ENCODE measurements at places on chromosomes 16 and 17.
A peak's percentile ranks its signal among the peaks of the same experiment; 100 is the strongest.

DNA sequence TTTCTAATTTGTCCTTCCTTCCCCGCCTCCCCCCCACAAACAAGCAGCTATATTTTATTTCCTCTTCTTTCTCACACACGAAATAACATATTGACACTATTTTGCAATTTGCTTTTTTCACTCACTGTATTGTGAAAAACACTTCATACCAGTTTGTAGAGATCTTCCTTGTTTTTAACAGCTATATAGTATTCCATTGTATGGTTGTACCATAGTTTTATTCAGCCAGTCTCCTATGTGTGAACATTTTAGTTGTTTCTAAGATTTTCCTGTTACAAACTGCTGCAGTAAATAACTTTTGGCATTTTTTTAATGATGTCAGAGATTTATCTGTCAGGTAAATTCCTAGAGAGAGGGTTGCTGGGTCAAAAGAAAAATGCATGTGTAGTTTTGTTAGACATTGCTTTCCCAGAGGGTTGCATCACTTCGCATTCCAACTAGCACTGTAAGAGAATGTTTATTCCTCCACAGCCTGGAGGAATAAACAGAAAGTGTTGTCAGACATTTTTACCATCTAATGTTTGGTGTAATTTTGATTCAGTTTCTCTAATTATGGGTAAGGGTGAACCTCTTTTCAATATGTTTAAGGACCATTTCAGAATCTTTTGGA is 101.2 kb downstream of the MRTFB start:
- DNase-seq, result no peak

DNA sequence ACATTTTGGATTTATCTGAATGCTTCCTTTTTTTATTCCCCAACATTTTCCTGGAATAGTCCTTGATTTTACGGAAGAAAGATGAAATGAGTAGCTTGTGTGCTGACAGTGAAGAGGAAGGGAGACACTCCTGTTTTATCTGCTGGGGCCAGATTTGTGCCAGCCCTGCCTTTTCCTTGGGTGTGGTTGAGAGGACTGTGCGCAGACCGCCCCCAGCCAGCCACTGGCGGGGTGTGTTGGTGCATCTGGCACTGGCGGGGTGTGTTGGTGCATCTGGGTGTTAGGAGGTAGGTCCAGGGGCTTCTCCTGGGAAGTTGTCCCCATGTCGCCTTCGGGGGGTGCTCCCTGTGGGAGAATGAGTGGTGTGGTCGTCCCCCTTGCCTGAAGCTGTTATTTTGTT is 39.5 kb downstream of the RAP1GAP2 start:
- no peak for DNase-seq

DNA sequence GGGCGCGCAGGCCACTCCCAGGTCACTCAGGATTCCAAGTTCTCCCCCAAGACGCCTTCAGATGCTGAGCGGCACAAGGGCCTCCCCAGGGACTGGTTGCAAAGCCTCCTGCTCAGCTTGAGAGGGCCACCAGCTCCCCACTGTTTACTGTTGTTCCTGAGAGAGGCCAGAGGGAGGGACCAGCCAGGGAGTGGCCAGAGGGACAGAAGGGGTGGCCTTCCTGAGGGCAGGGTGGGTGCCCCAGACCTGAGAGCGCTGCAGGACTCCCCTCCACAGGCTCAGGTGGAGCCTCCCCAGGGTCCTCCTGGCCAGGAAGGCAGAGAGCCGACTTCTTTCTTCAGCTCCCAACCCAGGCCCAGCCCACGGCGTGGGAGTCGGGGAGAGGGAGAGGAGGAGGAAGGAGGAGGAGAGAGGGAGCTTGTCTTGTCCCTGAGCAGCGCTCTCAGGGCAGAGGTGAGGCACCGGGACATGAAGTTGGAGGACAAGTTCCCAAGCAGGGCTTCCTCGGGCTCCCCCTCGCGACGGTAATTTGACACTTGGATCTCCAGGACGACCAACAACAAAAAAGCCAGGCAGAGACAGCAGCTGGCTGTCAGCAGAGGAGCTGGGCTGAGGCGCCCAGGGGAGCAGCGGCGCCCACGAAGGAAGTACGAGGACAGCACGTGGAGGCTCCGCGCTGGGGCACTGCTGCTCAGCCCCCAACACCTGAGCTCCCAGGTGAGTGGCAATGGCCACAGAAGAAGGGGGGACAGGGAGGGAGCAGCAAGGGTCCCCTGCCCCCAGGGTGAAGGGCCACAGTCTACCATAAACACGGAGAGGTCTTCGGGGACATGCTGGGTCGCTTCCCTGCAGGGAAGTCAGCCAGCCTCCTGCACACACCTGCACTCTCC is 497 bp downstream of the SMIM5 start:
- peak; percentile 70 for DNase-seq

- peak; percentile 75 for DNase-seq
Observed at GRCh38 chr17:64091116-64091515, 38.8 kb downstream of the ERN1 start.

DNA sequence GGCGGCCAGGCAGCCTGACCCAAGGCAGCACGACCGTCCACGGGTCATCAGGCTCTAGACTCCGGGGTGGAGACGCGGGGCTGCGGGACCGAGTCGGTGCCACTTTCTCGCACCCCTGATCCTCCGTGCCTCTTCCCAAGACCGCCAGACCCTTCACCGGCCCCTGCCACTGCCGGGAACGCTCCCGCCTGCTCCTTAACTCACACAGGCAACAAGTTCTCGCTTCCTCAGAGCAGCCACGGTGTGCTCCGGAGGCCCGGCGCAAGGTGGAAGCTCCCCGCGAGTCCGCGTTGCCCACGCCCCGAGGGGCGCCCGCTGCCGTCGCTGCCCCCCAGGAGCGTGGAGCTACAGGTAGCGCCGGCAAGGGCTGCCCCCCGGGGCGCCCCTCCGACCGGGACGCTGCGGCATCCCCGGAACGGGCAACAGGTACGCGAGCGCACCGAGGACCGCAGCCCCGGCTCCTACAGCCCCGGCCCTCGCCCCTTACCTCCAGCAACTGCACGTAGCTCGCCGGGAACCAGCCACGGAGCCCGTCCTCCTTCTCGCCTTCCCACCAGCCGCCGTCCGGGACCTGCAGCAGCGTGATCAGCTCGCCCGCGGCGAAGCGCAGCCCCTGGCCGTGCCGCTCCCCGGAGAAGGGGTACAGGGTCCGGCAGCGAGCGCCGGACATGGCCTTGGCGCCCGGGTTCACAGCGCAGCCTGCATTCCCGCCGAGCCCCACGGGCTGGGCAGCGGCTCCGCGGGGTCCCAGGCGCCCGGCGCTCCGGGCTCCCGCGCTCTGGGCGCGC is 491 bp downstream of the GAS7 start:
- DNase-seq, result peak; percentile 57

GRCh38 chr17:69336996-69337395 is 10.1 kb upstream of the ABCA5 start:
- no peak for DNase-seq

- no peak for DNase-seq
Observed at GRCh38 chr16:89355007-89355406, 135.4 kb downstream of the ANKRD11 start.

DNA sequence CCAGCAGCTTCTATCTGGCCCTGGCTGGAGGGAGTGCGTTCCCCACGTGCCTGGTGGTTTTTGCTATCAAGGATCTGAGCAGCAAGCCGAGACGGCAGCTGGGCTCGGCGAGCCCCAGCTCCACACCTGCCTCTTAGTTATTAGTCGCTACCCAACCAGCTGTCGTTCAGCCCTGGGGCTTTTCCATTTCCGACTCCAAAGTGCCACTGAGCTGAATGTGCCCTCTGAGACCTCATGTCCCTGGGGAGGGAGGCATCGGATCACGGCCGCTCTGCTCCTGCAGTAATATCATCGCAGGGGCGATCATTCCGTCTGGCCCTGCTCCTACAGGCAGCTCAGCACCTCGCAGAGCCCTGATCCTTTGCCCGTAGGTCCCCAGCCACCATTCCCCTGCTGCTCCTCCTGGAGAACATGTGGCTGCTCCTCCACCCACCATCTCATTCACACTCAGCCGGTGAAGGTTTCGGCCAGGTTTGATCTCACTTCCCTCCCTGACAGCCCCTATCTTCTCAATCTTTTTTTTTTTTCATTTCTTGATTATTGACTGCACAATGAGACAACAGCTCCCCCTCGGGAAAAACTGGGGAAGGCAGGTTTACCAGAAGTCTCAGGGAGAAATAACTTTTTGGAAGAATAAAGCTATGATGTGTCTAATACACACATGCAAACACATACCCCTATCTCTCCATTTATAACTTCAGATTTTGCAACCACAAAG is 86.7 kb downstream of the ZFHX3 start:
- peak; percentile 24 for DNase-seq

GRCh38 chr16:800834-801511 is 439 bp upstream of the GNG13 start:
- no peak for DNase-seq

DNA sequence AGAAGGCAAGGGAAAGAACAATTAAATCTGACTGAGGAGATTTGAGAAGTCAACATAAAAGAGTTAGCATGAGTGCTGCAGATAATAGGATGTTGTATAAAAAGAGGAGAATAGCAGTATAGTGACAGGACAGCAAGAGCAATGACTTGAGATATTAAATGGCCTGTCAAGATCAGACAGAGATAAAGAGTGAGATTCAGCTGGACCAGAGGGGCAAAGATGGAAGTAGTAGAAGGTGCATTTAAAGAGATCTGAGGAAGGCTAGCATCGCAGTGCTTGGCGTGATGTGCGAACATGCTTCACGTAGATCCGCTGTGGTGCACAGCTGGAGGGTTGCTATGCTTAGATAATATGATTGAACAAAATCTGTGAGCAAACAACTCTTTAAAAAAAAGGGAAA is 1422.6 kb upstream of the CDH8 start:
- no peak for DNase-seq

GRCh38 chr16:4273858-4274311 is 1.1 kb upstream of the TFAP4 start:
- DNase-seq, result peak; percentile 29

GRCh38 chr16:68230956-68231355 is 5.0 kb downstream of the ESRP2 start:
- DNase-seq, result no peak

DNA sequence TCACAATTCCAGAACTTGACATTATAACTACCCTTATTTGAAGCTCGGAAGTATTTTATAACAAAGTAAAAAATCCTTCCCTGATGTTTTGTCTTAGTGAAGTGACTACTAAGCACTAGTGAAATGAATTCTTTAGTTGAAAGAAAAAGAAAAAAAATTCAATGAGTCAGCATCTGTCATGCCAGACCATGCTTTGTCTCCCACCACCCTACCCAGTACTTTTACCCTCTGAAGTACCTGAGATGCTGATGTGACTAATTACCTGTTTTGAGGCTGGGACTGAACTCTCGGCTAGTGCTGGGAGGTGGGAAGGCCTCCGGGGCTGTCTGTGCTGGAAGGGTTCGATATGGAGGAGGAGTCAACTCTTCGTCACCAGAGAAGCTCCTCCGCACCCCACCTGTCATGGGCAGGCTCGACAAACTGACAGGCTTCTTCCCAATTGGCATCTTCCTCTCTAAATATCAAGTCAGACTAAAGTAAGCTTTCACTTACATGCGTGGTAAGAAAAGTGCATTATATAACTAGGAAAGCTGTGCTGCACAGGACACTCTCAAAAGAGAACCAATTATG is 19.6 kb downstream of the NME2 start:
- no peak for DNase-seq

DNA sequence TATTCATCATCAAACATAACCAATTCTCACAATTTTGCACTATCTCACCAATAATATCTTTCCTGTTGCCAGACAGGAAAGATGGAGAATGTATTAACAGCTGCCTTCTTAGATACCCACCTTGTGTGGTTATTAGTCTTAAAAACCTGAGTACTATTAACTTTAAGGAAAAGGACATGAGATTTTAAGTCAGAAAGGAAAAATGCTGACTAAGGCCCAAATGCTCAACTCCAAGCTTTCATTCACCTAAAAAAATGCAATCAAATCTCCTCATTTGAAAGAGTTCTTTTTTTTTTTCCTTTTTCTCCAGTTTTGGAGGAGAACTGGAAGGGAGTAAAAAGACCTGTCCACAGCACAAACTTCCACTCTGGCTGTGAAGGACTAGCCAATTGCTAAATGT is 61.3 kb upstream of the PHOSPHO1 start:
- no peak for DNase-seq

- no peak for DNase-seq
Observed at GRCh38 chr17:67818110-67819002, 6.9 kb upstream of the BPTF start.

GRCh38 chr16:14472357-14472756 is 157.7 kb downstream of the PARN start:
- DNase-seq, result no peak

DNA sequence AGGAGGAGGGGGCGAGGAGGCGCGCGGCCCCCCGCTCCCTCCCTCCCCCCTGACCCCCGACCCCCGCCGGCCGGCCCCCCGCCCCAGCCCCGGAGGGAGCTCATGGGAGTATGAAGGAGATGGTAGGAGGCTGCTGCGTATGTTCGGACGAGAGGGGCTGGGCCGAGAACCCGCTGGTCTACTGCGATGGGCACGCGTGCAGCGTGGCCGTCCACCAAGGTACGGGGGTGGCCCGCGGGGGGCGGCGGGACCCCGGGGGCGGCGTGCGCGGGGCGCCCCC is 390 bp downstream of the MLLT6 start:
- peak; percentile 31 for DNase-seq

- DNase-seq, result no peak
Observed at GRCh38 chr17:44995436-44996001, 27.4 kb upstream of the C1QL1 start.

DNA sequence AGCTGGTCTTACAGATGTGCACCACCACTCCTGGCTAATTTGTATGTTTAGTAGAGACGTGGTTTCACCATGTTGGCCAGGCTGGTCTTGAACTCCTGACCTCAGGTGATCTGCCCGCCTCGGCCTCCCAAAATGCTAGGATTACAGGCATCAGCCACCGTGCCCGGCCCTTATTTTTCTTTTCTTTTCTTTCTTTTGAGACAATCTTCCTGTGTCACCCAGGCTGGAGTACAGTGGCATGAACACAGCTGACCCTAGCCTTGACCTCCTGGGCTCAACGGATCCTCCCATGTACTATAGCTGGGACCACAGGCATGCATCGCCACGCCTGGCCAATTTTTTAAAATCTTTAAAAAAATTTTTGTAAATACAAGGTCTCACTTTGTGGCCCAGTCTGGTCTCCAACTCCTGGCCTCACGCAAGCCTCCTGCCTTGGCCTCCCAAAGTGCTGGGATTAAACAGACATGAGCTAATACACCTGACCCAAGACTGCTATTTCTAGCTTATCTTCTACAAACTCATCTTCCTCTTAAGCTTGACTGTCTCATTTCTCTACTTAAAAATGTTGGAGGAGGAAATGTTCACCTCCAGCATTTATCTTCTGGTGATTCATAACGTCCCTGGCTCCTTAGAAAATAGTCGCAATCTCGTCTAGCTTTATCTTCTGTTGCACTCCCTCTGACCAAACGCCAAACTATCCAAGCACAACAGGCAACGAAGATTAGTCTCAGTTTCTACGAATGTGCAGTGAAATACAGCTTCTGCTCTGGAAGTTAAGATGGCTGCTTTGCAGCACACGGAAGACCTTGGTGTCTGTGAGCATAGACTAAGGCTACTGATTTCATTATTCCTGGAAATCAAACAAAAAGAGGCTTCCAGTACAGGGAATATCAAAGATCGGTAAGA is 8.2 kb upstream of the TMEM94 start:
- no peak for DNase-seq
